Cardiac muscle cell (in vitro differentiated cells and primary cell): ENCODE measurements at places on chromosomes 4 and X. TPM values are rescaled to one million over a fixed set of nuclear protein-coding genes. Genes with fewer than 3 reads are reported as not detected.

ZRSR2 gene
- 15.5 and 21.1 TPM in 2 replicates for polyA plus RNA-seq

NAP1L3 gene
- polyA plus RNA-seq = 79.1 and 89.5 TPM in 2 replicates

S100P gene
- not detected in 2 replicates for polyA plus RNA-seq

ARMCX4 gene
- polyA plus RNA-seq = 11.2 and 16.3 TPM in 2 replicates

MAMLD1 gene
- 0.48 and 0.87 TPM in 2 replicates for polyA plus RNA-seq
